Right kidney (tissue), 9 donors: ENCODE measurements at places on chromosomes 2 and 18.

DNA sequence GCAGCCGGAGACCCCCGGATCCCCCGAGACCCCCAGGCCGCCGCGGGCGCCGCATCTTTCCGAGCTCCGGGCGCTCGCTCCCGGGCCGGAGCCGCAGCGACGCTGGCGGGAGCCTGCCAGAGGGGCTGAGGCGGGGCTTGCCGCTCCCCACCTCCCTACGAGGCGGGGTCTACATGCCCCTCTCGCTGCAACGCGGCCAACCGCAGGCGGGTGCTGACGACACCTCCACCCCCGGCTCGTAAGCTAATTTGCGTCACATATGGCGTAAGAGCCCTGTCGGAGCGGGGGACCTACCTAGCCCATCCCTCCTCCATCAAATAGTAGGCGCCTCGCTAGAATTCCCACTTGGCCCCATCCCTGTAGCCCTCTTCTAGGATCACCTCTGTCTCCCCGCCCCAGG is at the start of gene PTPRN:
Gene PTPRN (minus strand): TSS at position 124 of the 400 bp plus-strand sequence. CDS start 69 bp downstream, at position 55.
- DNase-seq, result no peak

DNA sequence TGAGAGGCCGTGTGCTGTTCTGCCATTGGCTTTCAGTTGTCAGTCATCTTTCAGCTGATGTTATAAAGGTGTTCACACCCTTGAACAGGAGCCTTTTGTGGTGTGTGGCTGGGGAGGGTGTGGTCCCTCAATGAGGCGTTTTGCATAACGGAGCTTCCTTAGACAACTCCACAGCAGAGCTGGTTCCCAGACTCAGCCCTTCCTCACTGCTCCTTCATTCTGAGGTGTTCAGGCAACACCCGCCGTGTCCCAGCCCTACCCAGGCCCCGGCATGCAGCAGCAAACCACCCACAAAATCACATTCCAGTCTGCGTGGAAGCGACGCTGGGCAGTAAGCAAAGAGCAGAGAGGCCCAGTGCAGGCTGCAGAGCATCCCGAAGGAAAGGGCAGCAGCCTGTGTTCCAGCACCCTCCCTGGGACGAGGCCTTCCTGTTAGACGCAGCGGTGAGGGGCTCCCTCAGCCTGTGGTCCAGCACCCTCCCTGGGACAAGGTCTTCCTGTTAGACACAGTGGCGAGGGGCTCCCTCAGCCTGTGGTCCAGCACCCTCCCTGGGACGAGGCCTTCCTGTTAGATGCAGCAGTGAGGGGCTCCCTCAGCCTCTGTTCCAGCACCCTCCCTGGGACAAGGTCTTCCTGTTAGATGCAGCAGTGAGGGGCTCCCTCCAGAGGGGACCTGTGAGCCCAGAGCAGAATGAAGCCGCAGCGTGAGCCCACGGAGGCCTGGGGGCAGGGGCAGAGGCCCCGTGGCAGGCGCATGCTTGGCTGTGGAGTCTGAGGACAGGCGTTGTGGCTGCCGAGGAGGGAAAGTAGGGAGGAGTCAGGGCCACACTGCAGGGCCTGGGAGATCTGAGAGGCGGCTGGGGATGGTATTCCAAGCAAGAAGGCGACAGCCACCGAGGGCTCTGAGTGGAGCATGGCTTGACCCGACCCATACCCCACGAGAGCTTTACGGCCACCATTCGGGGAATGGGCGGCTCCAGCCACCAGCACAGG is 201.8 kb upstream of the HDAC4 start:
- no peak for DNase-seq

DNA sequence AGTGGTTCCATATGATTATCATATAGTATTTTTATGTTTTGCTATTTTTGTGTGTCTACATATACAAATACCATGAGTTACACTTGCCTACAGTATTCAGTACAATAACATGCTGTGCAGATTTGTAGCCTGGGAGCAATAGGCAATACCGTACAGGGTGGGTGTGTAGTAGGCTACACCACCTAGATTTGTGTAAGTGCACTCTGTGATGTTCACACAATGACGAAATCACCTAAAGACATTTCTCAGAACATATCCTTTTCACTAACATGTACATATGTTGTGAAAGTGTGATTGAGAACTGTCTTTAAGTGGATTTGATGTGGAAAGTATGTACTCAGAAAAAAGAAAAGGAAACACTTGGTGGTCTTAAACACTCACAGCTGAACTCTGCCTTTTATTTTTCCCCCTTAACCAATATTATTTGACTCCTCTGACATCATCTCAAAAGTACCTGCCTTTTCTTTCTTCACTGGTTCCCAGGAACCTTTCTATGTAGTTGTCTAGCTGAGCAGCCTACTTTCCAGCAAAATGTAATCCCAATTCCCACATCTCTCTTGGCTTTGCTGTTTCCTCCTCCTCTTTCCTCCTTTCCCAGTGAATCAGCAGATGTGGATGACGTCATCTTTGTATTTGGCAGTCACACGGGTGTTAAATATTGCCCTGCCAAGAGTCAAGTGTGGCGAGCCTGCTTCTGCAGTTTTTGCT is 47.7 kb downstream of the OSBPL6 start:
- no peak for DNase-seq

GRCh38 chr2:134253117-134253704 is 661 bp upstream of the MGAT5 start:
- no peak for DNase-seq

- peak; percentile 18 for DNase-seq
Observed at GRCh38 chr2:240095556-240096523, 40.3 kb downstream of the COPS9 start.

GRCh38 chr18:11096839-11097750 is 52.3 kb downstream of the PIEZO2 start:
- DNase-seq, result no peak

DNA sequence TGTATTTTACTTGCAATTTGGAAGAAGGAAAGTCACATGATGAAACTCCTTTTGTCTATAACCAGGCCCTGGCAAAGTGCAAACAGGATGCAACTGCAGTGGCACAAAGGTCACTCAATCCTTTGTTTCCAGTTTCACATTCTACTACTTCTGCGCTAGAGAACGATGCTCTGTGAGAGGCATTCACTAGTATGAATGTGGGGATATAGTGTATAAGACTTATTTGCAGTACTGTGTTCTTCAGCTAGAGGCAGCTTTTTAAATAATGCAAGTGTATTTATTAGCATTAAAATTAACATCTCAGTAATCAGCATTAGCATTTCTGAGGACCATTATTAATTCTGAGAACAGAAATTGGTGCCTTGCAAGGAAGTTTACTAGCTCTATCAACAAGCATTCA is 68.9 kb downstream of the PRPF40A start:
- no peak for DNase-seq

DNA sequence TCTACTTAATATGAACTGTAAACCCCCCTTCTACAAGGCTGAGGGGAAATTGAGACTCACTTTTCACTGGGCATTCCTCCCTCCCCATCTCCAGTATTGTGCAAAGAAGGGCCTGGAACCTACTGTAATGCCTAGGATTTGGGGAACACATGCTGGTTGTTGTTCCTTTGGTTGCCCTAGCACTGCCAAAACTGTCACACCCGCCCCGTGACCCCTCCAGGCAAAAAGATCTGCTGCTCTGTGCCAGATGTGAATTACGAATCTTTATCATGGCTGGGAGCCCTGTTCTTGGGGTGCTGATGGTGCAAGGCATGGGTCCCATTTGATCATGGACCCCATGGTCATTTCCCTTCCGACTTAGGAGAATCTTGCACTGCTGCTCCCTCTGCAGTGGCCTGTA is 95.4 kb downstream of the CABLES1 start:
- DNase-seq, result no peak

DNA sequence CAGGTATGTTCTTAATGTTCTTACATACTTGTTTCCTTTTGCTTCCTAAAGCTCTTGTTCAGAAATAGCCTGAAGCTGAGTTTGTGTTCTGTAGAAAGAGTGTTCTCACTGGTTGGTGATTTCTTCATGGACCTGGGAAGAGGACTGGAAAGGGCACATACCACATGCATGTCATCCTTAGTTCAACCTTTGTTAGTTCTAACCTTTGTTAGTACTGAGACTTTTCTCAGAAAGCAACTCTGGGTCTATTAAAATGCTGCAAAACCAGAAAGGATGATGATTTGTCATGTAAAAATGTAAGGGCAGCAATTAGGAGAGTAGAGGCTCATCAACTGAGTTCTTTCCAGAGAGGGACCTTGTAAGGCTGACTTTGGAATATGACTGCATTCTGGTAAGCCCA is 2.5 kb upstream of the FAP start:
- no peak for DNase-seq

DNA sequence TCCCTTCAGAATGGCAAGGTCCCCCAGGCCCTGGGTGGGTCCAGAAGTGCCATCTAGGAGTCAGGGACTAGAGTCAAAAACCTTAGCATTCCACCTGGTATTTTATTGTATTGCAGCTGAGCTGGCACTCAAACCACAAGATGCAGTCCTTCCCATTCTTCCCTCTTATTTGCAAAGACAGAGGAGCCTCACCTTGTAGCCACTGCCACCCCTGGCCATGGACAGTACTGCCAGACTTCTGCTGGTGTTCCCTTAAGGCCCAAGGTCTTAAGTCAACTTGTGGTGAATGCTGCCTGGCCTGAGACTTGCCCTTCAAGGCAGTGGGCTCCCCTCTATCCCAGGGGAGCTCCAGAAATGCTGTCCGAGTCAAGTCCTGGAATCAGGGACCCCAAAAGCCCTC is 6.9 kb downstream of the UGT1A10 start:
- DNase-seq, result no peak

DNA sequence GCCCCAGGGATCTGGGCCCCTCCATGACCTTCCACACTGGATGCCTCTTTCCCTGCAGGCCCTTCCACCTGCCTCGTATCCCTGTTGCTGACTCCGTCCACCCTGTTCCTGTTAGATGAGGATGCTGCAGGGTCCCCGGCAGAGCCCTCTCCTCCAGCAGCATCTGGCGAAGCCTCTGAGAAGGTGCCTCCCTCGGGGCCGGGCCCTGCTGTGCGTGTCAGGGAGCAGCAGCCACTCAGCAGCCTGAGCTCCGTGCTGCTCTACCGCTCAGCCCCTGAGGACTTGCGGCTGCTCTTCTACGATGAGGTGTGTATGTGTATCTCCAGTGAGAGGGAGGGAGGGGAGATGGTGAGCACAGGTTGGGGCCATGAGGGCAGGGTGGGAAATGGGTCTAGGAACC is 12.4 kb upstream of the SLC4A3 start:
- DNase-seq, result no peak

GRCh38 chr18:50879302-50880118 is 592 bp downstream of the ME2 start:
- DNase-seq, result peak; percentile 87

DNA sequence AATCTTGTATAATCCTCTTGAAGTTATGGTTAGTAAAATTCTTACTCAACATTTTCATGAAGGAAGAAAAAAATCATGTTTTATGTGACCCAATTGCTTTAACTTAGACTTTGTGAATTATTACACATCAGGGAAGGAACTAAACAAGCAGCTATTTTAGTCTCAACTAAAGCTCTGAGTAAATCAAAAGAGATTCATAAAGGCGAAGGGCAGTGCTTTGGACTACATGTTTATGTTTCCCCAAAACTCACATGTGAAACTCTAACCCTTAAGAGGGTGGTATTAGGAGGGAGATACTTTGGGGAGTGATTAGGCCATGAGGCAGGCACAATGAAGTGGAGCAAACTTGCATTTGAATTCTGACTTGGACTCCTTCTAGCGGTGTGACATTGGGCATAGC is 283.7 kb upstream of the POU3F3 start:
- no peak for DNase-seq

- no peak for DNase-seq
Observed at GRCh38 chr2:55165626-55166025, 66.5 kb downstream of the CLHC1 start.

DNA sequence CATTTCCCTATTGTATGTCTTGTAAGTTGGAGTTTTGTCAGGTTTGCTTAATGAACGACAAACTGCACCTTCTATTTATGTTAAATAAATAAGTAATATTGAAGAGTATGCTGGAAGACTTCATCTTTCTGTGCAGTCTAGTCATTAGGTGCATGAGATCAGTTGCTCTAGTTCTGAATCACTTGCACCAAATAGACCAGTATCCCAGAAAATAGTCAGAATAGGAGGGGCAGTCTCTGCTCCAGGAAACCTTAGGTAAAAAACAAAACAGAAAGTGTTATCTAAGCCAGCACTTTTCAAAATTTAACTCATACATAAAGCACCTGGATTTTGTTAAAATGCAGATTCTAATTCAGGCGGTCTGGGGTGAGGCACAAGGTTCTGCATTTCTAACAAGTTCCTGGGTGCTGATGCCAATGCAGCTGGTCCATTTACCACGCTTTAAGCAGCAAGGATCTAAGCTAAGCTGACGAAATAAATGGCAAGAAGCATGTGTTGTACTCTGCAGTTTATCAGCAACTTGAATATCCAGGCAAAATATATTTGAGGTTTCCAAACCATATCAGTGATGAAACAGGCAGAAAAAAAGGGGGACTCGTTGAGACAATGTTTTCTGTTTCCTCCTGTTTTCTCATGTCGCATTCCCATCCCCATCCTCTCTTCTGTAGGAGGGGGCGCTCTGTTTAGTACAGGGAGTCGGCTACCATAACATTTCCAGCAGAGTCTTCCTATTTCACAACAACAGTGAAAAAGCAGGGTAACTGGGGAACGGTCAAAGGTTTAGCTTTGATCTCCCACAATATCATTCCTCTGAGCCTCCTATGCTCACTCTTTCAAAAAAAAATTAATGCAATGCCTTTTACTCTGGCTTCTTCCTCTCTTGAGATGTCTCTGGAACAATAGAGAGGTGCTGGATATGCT is 106.4 kb downstream of the MBD2 start:
- DNase-seq, result no peak

GRCh38 chr18:34448662-34449061 is 223.9 kb upstream of the NOL4 start:
- no peak for DNase-seq

- no peak for DNase-seq
Observed at GRCh38 chr2:17628349-17629261, 88.1 kb downstream of the VSNL1 start.

DNA sequence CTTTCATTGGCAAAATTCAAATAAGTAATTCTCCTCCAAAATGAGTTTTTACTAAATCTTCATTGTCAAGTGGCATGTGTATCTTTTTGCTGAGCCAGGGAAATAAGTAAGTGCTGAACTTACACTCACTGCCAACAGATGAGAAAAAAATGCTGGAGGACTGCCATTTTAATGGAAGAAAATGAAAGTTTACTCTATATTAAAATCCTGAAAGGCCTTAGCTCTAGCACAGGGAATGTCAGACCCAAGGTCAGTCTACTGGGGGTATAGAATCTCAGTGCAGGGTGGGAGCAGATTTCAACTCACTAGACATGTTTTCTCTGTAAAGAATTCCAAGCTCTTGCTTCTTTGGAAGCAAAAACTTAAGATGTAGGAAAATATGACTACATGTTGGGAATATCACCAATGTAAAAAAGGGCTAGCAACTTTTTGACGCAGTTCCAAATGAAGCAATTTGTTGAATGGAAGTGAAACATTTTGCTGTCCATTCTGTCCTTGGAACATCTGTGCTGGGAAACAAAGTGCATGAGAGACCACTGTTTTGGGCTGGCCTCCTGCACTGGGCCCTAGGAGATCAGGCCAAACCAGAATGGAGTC is 127.0 kb downstream of the ST6GAL2 start:
- DNase-seq, result no peak

DNA sequence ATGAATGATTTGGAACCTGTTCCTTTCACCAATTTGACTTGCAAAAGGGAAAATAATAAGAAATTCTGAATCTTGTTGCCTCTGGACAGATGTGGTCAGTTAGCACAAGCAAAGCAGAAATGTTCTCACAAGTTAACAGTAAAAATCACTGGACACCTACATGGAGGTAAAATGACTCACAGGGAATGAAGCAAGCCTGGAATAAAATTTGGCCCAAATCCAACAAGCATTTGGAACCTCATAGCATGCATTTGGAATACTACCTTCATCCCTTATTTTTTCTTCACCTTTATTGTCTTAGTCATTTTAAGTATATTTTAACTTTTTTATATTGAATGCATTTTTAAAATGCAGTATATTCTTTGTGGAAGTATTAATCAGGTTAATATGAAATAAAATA is 602.9 kb downstream of the ARHGAP15 start:
- no peak for DNase-seq
